H9 (cell line): ENCODE measurements at places on chromosomes 4 and X. TPM values are rescaled to one million over a fixed set of nuclear protein-coding genes. Genes with fewer than 3 reads are reported as not detected.

- no peaks in the 10 kb centered on the region; the same call in 1 of the 2 replicates for H3K27me3 ChIP-seq
- peak; percentile 39 for DNase-seq
- H3K4me1 ChIP-seq = no peaks in the 10 kb centered on the region; the same call in 1 of the 2 replicates
- no peak overlapping the region for H3K4me3 ChIP-seq
- no peaks in the 10 kb centered on the region for H3K36me3 ChIP-seq
- H3K27ac ChIP-seq = no peak overlapping the region
Measured at GRCh38 chrX:107678957-107679740, 50.8 kb downstream of the PRPS1 start.

DNA sequence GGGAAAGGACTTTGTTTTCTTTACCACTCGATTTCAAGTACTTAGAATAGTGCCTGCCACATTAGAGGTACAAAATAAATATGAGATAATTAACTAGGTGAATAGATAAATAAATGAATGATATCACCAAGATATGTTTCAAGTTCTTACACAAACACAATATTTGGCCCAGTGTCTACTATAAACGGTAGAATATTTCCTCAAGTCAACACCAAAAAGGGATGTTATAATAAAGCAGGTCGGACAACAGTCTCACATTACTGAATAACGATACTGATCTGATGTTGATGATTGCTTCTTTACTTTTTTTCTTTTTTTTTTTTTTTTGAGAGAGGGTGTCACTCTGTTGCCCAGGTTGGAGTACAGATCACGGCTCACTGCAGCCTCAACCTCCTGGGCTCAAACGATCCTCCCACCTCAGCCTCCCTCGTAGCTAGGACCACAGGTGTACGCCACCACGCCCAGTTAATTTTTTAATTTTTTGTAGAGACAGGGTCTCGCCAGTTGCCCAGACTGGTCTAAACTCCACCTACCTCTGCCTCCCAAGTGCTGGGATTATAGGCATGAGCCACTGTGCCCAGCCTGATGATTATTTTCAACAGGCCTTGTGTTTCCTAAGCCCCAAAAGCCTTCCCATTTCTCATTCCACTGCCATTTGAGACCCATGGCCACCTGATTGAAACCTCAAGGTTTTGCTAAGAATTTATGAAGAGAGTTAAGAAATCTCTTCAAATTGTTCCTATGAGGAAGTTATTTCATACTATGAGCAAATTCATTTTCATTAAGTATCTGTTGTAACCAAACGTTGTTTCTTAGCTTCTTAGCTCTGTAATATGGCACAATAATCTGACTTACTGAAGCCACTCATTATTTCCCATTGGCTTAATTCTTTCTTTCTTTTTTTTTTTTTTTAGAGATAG is 2.3 kb downstream of the MANBA start:
- no peaks in the 10 kb centered on the region for H3K27me3 ChIP-seq
- no peaks in the 10 kb centered on the region for H3K4me1 ChIP-seq
- no peak overlapping the region for H3K4me3 ChIP-seq
- no peak overlapping the region for H3K27ac ChIP-seq
- DNase-seq = no peak

The ATP6AP2 gene
- 67.5 and 68.3 TPM in 2 replicates for total RNA-seq

- no peaks in the 10 kb centered on the region for H3K4me1 ChIP-seq
- no peaks in the 10 kb centered on the region for H3K27me3 ChIP-seq
- H3K4me3 ChIP-seq = no peak overlapping the region
- H3K36me3 ChIP-seq = peaks cover 19% of the 10 kb centered on the region
- DNase-seq = no peak
Measured at GRCh38 chr4:55876387-55876786, 22.9 kb downstream of the EXOC1 start.

The GSX2 gene
- not detected in 2 replicates for total RNA-seq

DNA sequence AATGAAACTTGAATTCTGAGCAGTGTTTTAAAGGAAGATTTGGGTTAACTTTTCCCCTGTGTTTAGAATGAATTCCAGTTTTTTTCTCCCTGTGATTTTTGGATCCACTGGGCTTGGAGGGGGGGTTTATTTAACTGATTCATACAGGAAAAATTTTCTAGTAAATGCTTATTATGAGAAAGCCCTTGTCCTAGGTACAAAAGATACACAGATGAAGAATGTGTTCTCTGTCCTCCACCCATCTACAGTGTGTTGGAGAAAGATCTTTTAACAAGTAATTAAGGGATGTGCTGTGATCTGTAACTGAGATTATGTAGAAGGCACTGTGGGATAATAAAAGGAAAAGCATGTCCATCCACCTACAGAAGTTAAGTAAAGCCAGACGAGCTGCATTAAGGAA is 103.9 kb downstream of the STIM2 start:
- peaks cover 2% of the 10 kb centered on the region; the same call in 1 of the 2 replicates for H3K4me1 ChIP-seq
- H3K36me3 ChIP-seq = no peaks in the 10 kb centered on the region
- no peak overlapping the region for H3K27ac ChIP-seq

GRCh38 chrX:129125122-129125914 is 398.0 kb downstream of the SMARCA1 start:
- H3K27ac ChIP-seq = peak overlapping the region; percentile 17
- no peak overlapping the region for H3K4me3 ChIP-seq
- no peak for DNase-seq
- no peaks in the 10 kb centered on the region for H3K27me3 ChIP-seq

The GLUD2 gene
- total RNA-seq = 0.99 and 1.0 TPM in 2 replicates

The PNMA3 gene
- 9.1 and 9.4 TPM in 2 replicates for total RNA-seq

DNA sequence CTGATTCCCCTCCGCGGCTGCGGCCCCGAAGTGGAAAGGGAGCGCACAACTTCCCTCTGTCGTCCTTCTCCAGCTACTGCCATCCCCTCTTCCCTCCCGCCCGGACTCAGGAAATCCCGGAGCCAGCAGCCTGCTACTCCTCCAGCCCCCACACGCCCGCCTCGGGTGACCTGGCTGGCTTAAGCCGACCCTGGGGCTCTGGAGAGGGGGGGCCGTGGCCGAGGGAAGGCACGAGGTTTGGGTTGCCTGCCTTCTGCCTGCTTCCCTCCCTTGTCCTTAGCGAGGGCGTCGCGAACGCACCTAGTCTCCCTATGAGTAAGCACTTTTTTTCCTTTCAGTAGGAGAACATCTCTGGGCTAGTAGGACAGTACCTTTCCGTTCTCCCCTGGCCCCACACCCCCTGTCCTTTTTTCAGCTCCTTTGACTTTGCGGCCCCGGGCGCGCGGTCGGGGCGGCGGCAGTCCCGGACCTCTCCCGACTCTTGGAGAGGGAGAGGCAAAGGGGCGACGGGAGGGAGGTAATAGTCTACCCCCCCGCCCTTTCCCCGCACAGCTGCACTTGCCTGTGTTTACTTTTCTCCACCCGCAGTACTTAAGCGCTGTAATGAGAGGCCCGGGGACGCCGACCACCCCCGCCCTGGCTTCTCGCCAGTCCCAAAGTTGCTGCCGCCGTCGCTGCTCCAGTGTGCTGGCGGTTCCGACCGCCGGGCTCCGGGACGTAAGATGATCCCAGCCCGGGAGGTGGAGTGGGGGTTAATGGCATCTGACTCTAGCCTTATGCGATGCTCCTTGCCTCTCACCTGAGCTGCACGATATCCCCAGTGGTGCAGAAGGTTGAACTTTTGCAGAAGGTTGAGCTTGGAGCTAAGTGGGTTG is 868 bp downstream of the PLS3 start:
- peak overlapping the region; percentile 99 for H3K4me3 ChIP-seq
- DNase-seq = peak; percentile 58
- H3K27ac ChIP-seq = no peak overlapping the region
- H3K4me1 ChIP-seq = peaks cover 2% of the 10 kb centered on the region; the same call in 1 of the 2 replicates
- no peaks in the 10 kb centered on the region for H3K27me3 ChIP-seq

DNA sequence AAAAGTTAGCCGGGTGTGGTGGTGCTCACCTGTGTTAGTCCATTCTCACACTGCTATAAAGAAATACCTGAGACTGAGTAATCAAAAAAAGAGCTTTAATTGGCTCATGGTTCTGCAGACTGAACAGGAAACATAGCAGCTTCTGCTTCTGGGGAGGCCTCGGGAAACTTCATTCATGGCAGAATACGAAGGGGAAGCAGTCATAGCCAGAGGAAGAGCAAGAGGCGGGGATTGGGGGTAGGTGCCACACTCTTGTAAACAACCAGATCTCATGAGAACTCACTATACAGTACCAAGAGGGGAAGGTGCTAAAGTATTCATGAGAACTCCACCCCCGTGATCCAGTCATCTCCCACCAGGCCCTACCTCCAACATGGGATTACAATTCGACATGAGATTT is 64.1 kb downstream of the BEND4 start:
- H3K27me3 ChIP-seq = no peaks in the 10 kb centered on the region
- no peak overlapping the region for H3K4me3 ChIP-seq
- H3K36me3 ChIP-seq = peaks cover 12% of the 10 kb centered on the region
- H3K4me1 ChIP-seq = no peaks in the 10 kb centered on the region
- H3K27ac ChIP-seq = no peak overlapping the region

DNA sequence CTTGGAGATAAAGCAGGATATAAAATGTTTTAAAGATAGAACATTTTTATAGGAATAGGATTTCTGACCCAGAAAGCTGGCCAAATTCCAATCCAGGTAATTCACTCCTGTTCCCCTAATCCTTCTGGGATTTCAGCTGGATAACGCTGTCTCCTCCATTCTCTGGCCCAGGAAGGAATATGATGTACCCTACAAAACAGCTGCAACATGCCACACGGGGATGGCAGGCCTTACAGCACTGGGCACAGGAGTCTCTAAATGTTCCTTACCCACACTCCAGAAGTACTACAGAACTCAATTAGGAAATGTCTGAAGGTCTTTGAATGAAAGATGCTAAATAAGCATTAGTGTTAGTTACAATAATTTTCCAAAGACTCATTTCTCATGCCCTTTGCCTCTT is 15.8 kb downstream of the CAMK2D start:
- no peak overlapping the region for H3K27ac ChIP-seq
- H3K4me3 ChIP-seq = no peak overlapping the region
- H3K36me3 ChIP-seq = no peaks in the 10 kb centered on the region
- DNase-seq = no peak
- no peaks in the 10 kb centered on the region for H3K27me3 ChIP-seq

GRCh38 chr4:159506801-159507517 is 404.1 kb downstream of the RAPGEF2 start:
- no peak for DNase-seq
- no peaks in the 10 kb centered on the region for H3K36me3 ChIP-seq
- peaks cover 2% of the 10 kb centered on the region; the same call in 1 of the 2 replicates for H3K4me1 ChIP-seq
- no peak overlapping the region for H3K4me3 ChIP-seq
- no peak overlapping the region for H3K27ac ChIP-seq

DNA sequence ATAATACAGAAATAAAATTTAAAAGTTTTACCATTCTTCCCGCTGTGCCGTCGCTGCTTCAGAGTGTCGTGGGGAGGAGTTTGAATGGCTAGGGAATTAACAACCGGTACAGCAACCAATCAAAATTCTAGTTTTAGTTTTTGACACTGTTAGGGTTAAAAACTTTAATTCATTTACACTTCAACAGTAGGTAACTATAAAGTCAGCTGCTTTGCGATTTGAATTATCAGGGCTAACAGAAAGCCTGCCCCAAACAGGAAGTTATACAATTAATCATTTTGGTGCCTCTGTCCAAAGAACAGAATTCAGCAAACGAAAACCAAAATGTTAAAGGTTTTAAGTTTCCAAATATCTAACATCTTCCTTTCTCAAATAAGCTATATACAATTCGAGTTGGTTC is 2.3 kb downstream of the HNRNPD start:
- H3K4me1 ChIP-seq = peaks cover 6% of the 10 kb centered on the region
- H3K27me3 ChIP-seq = no peaks in the 10 kb centered on the region
- H3K27ac ChIP-seq = no peak overlapping the region
- peaks cover 74% of the 10 kb centered on the region for H3K36me3 ChIP-seq

DNA sequence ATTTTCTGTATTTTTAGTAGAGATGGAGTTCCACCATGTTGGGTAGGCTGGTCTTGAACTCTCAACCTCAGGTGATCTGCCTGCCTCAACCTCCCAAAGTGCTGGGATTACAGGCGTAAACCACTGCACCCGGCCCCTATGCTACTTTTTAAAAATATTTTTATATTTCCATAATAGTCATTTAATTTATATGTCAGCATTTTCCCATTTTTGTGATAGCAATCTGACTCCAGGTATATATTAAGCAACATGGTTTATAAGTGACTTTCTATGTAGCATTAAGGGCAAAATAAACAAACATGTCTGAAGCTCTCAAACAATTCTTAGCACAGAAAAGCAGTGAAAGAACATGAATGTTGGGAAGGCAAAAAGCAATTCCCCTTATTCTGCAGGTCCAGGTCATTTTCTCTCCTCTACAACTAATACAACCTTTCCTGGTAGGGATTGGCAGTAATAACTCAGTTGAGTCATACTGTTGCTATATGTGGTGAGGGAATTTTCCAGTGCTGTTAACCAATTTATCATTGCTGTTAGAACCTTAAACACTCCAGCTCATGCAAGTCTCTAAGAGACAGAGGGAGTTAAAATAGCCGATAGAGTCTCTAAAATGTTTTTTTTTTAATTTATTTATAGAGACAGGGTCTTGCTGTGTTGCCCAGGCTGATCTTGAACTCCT is 24.0 kb downstream of the SMIM14 start:
- H3K27me3 ChIP-seq = no peaks in the 10 kb centered on the region
- no peak overlapping the region for H3K4me3 ChIP-seq
- H3K36me3 ChIP-seq = no peaks in the 10 kb centered on the region
- no peak overlapping the region for H3K27ac ChIP-seq
- no peaks in the 10 kb centered on the region for H3K4me1 ChIP-seq

- H3K27me3 ChIP-seq = no peaks in the 10 kb centered on the region
- no peak overlapping the region for H3K27ac ChIP-seq
- no peak overlapping the region for H3K4me3 ChIP-seq
- no peaks in the 10 kb centered on the region for H3K36me3 ChIP-seq
- DNase-seq = no peak
Measured at GRCh38 chr4:32488690-32489089, 1768.5 kb downstream of the PCDH7 start.

DNA sequence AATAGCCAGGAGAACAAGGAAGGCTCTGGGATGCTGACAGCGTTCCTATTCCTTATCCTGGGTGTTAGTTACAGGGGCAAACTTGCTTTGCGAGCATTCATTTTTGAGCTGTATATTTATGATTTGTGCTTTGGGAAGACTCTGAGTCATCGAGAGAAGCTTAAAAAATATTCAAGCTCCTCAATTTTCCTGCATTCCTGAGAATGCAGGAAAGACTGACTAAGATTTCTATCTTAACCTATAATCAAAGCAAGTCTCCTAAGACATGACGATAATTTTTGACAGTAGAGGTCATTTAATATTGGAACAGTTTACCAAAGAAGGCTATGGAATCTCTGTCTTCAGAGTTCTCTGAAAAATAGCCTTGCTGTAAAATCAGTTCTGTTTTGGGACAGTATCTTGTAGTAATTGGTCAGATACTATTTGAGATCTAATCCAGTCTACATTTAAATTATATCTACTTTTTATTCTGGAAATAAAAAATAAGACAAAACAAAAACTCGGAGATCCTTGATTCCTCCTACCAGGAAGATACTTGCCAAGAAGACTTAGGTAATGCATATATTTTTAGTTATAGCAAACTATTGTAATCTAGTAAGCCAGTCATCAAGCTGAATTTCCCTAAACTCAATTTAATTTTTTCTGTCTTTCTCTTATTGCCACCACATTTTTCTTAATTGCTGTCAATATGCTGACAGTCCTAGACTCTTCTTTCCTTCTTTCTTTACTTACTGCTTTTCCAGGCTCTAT is 31.7 kb downstream of the BBS12 start:
- DNase-seq = no peak
- no peaks in the 10 kb centered on the region for H3K27me3 ChIP-seq
- H3K36me3 ChIP-seq = no peaks in the 10 kb centered on the region
- peaks cover 3% of the 10 kb centered on the region; the same call in 1 of the 2 replicates for H3K4me1 ChIP-seq
- H3K27ac ChIP-seq = no peak overlapping the region

GRCh38 chrX:45329217-45329616 is 128.5 kb upstream of the DIPK2B start:
- H3K36me3 ChIP-seq = peaks cover 4% of the 10 kb centered on the region; the same call in 2 of the 3 replicates
- H3K27ac ChIP-seq = no peak overlapping the region
- no peaks in the 10 kb centered on the region for H3K4me1 ChIP-seq
- no peak overlapping the region for H3K4me3 ChIP-seq
- DNase-seq = no peak
- no peaks in the 10 kb centered on the region for H3K27me3 ChIP-seq
